ENCODE measurements at places on chromosomes 3 and 15. TPM values are rescaled to one million over a fixed set of nuclear protein-coding genes. Genes with fewer than 3 reads are reported as not detected.

Gene HDGFL3
- 24.7 TPM for polyA plus RNA-seq

Gene ZFAND6
- 65.4 TPM for polyA plus RNA-seq

Gene CCDC9B
- 2.9 TPM for polyA plus RNA-seq

Gene CRABP1
- polyA plus RNA-seq, result 2.7 TPM

Gene GPR87
- not detected for polyA plus RNA-seq

Gene SAMD7
- not detected for polyA plus RNA-seq

Gene DAZL
- polyA plus RNA-seq, result 0.16 TPM

Gene DZIP1L
- 4.9 TPM for polyA plus RNA-seq

Gene LRRC31
- not detected for polyA plus RNA-seq

Gene EID1
- polyA plus RNA-seq, result 229 TPM

Gene EPHB3
- 7.3 TPM for polyA plus RNA-seq

Gene C3orf70
- polyA plus RNA-seq, result 9.0 TPM

Gene LINS1
- 9.9 TPM for polyA plus RNA-seq

Gene CYP19A1
- 1.4 TPM for polyA plus RNA-seq

Gene ADAMTS17
- polyA plus RNA-seq, result 1.3 TPM
